Caki2 (cell line): ENCODE measurements at places on chromosomes 16 and 17. TPM values are rescaled to one million over a fixed set of nuclear protein-coding genes. Genes with fewer than 3 reads are reported as not detected.
A peak's percentile ranks its signal among the peaks of the same experiment; 100 is the strongest.

DNA sequence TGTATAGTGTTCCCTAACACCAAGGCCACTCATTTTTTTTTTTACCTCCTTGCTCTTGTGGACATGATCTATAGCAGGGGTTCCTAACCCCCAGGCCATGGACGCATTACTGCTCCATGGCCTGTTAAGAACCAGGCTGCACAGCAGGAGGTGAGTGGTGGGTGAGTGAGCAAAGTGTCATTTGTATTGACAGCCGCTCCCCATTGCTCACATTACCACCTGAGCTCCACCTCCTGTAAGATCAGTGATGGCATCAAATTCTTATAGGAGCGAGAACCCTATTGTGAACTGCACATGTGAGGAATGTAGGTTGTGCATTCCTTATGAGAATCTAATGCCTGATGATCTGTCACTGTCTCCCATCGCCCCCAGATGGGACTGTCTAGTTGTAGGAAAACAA lies 342.0 kb downstream of the SOX9 start:
- no peak for DNase-seq

The RNF43 gene
- total RNA-seq: 2.6 and 5.0 TPM in 2 replicates

The SRCIN1 gene
- 2.3 and 5.5 TPM in 2 replicates for total RNA-seq

The GRIN2C gene
- total RNA-seq: 0.51 and 1.3 TPM in 2 replicates

DNA sequence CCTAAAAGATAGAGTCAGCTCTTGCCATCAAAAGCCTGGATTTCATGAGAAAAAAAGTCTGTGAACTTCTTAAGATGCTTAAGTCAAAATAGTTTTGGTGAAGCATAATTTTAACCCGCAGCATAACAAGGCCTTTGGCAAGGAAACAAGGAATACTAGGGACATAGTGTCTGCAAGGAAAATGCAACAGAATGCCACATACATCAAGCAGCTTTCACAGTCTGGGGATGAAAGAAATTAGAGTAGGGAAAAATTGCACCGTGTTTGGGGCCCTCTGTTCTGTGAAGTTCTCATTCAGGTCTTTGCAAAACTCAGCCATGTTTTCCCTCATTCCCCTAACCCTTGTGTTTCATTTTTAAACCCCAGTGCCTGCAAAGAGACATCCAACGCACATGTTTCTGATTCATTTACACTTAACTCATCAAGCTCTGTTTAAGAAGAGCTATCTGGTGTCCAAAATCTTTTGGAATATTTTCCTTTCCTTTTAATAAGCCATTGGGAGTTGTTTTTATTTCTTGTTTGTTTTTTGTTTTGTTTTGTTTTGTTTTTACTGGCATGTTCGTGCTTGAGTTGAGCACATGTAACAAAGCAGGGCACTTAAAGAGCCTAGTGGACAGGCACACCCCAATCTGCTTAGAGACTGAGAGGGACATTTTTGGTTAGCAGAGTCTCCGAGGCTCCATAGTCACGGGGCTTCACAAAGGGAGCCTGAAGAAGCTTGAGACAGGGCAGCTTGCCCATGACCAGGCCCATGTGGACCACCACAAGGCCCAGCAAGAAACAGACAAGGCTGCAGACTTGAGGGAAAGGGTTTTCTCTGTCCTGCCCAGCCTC lies 116.5 kb downstream of the ANKFN1 start:
- DNase-seq: no peak

The HOXB7 gene
- total RNA-seq: 21.5 and 29.0 TPM in 2 replicates

The MAPT gene
- 0.72 and 0.95 TPM in 2 replicates for total RNA-seq

- DNase-seq: no peak
These were observed 6.7 kb upstream of the HIGD1B start for GRCh38 chr17:44840936-44841335.

GRCh38 chr16:1433756-1434155 lies 2.9 kb downstream of the PERCC1 start:
- no peak for DNase-seq

DNA sequence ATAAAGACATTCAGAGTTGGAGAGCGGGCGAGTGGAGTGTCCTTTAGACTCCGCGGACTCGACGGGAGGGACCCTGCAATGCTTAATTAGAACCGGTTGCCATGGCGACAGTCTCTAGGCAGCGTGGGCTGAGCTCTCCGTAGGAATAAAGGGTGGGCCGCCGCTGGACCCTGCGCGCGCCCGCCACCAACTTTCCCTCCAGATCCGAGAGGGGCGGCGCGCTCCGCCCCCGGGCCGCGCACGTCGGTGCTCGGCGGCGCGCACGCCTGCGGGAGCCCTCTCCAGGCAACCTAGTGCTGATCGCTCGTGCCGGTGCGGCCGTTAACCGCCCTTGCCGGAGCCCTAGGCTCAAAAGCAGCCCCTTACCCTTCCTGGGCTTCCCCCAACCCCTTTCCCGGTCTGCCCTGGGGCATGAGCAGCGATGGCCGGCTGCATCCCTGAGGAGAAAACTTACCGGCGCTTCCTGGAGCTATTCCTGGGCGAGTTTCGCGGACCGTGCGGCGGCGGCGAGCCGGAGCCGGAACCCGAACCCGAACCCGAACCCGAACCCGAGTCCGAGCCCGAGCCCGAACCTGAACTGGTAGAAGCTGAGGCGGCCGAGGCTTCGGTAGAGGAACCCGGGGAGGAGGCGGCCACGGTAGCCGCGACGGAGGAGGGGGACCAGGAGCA lies at the start of gene PPM1E:
TSS of gene PPM1E (plus strand) at position 278 of the 669 bp plus-strand sequence.
- DNase-seq: peak; percentile 50

- DNase-seq: peak; percentile 12
These were observed 20.5 kb upstream of the SDR42E2 start for GRCh38 chr16:22141767-22142166.

DNA sequence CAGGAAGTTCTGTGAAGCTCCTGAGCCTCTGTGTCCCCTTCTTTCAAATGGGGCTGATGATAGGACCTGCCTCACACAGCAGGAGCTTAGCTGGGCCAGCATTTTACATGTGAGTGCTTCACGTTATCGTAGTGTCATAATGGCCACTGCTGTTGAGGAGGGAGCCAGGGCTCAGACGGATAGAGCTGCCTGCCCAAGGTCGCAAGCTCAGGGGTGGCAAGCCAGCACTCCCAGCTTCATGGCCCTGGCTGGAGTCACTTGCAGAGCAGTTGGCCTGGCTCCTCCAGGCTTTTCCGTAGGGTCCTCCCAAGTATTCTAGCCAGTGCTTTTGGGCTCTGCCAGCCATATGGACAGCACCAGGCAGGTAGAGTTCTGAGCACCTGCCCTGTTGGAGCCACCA lies 115.1 kb downstream of the SOCS1 start:
- no peak for DNase-seq
